Large intestine (tissue), 12 donors: ENCODE measurements at places on chromosomes 12 and 14.
A peak's percentile ranks its signal among the peaks of the same experiment; 100 is the strongest.

DNA sequence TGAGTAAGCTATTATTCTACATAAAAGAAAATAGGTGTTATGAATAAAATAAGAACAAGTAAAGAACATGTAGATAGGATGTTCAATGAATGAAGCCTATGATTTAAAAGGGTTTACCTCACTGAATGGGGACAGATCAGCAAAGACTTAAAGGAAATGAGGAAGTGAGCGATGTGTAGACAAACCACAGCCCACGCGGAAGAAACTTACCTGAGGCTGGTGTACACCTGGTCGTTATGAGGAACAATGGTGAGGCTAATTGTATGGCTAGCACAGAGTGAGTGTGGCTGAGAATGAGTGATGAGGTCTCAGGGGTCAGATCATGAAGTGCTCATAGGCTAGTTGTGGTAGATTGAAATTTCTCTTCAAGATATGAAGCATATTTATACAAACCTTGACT is 221.7 kb downstream of the ALG10B start:
- no peak for DNase-seq

- DNase-seq = no peak
Measured at GRCh38 chr14:93089521-93090269, 26.0 kb downstream of the ITPK1 start.

- no peak for DNase-seq
Measured at GRCh38 chr12:4026020-4026358, 152.8 kb upstream of the PARP11 start.

GRCh38 chr12:42234970-42235369 is 3.1 kb downstream of the YAF2 start:
- DNase-seq = no peak

DNA sequence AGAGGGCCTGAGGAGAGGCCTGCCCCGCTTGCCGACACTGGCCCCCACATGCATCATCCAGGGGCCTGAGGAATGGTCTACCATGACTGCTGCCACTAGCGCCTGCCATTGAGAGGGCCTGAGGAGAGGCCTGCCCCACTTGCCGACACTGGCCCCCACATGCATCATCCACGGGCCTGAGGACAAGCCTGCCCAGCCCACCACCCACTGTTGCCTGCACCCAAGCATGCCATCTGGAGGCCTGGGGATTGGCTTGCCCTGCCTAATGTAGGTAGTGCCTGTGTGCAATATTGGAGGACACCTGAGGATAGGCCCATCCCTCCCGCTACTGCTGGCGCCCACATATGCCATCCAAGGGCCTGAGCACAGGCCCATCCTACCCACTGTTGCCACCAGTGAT is 24.4 kb downstream of the CYP46A1 start:
- DNase-seq = no peak

DNA sequence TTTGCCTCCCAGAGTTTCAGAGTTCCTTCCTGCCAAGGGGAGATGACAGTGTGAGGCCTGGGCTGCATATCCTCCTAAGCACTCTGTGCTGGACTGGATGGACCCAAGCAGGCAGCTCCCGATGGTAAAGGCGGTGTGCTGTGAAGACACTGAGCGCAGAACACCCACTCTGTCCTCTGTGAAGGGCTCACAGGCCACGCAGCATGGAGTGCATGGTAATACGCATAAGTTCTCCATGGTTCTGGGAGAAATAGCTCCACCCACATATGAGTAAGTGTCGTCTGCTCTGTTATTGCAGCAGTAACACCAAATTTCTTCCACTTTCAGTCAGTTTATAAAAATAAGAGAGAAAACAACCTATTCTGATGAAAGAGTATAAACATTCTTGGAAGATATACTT is 55.8 kb downstream of the TMEM30B start:
- DNase-seq = no peak

DNA sequence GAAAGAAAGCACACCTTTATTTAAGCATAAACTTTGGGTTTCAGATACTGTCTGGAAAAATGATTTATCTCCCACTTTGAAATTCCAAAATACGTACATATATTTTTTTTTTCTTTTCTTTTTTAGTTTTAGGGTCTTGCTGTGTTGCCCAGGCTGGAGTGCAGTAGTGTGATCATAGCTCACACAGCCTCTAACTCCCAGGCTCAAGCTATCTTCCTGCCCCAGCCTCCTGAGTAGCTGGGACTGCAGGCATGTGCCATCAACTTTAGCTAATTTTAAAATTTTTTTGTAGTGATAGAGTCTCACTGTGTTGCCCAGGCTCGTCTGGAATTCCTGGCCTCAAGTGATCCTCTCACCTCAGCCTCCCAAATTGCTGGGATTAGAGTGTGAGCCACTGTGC is 45.9 kb upstream of the PAPLN start:
- no peak for DNase-seq

DNA sequence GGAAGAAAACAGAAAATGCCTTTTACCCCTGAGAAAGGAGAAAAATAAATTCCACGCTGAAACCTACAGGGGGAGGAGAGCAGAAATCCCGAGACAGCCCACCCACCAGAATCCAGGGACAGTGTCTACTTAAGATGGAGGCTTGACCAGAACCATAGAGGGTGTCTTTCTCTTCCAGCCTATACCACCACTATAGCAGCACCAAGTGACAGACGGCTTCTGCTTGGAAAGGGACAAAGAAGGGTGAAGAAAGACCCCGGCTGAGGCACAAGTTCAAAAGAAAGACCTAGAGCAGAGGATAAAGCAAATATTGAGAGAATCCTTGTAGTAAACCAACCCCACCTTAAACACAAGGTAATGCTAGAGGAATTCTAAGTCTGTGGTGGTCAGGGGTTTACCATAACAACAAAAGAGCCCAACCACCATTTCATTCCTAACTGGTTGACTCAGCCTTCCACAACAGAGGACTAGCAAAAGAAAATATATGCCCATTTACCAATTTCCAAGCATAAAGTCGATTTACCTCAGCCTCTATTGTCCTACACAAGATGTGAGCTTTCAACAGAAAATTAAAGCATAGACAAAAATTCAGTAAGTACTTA is 105.3 kb upstream of the FOXG1 start:
- no peak for DNase-seq

GRCh38 chr12:102454808-102455760 is 25.3 kb downstream of the IGF1 start:
- no peak for DNase-seq

DNA sequence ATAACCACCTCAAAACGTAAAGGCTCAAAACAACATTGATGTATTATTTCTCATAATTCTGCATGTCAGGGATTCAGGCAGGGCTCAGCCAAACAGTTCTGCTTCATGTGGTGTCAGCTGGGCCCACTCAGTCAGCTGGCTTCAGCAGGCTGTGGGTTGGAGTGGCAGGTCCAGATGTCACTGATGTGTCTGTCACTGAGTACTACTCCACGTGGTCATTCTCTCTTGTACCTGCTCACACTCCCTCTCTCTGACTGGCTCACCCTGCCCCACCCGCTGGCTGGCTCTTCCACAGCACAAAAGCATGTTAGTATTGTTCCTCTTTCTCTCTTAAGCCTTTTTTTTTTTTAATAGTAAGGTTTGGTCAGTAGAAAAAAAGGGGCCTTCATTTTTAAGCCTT is 182.4 kb downstream of the DICER1 start:
- peak; percentile 58 for DNase-seq

DNA sequence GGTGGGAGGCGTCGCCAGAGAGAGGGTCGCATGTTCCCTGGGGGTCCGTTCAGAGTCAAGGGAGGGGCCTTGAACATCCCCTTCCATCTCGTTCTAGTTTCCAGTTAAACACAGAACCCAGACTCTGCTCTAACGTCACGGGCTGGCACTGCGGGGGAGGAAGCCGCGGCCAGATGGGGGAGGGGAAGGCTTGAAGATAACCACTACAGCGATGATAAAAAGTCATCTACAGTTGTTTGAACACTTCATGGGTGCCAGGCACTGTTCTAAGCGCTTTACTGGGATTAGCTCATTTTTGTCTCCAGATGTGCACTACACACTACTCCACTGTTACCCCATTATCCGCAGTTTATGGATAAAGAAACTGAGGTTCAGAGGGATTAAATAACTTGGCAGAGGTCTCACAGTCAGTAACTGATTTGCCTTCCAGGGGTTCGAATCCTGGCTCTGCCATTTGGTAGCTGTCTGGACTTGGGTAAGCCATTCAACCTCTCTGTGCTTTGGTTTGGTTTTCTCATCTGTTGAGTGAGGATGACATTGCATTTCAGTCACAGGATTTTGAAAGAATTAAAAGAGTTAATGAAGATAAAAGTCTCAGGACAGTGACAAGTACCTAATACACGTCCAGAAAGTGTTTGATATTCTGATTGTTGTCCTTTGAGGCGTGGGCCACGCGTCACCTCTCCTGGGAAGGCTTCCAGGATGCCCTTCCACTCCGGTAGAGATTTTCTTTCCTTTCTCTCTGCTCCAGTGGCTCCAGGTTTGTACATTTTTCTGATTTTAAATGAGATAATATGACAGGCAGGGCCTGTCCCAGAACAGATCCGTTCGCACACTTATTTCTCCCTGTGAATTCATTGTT is 798 bp upstream of the RASAL1 start:
- DNase-seq = no peak

- no peak for DNase-seq
Measured at GRCh38 chr14:21405097-21405496, 21.3 kb upstream of the SUPT16H start.

DNA sequence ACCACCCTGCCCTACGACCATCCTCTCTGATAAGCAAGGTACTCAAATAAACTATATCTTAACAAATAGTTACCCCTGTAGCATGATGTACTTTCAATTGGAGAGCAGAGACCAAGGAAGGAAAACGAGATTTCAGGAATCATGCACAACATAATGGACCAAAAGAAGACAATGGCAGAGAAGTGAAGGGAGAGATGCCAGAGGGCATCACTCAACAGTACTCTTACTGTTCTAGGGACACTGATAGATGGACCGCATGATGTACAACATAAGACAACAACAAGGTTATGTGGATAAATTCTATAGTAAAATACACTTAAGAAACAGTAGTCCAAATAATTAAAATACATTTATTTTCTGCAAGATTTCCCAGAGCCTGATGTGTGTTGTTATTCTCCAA is 77.5 kb upstream of the IFNG-AS1 start:
- DNase-seq = no peak

DNA sequence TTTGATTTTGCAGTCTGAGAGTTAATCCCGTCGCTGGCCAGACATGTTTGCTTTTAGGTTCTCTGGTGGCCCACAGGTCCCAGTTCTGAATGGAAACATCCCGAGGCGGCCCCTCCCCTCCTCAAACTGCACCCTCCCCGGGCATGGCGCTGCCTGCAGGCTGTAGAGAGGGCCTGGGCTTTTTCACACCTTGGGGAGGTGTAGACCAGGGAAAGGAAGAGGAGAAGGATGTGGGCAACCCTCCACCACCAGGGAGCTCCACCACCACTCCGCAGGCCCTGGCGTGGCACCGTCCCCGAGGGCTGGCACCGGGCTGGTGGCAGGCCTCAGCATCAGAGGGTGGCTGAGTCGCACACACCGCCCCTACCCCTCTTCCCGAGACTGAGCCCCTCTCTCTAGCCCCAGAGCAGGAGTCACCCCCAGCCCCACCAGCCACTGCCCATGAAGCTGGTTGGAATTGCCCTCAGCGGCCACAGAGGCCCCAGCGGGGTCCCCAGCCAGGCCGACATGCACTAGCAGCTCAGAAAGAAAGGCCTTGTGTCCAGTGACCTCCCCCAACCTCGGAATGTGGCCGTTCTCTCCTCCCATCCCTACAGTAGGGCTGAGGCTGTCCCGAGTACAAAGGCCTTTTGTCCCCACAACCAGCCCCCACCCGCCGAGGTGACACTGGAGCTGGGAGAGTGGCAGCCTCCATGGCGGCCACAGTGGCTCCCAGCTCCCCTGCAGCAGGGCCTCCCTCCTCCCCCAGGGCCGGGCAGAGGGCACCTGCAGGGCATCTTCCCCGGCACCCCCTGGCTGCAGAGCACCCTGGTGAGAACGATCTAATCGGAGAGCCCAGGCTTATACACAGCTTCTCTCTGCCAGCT is 23.5 kb upstream of the INF2 start:
- peak; percentile 63 for DNase-seq

GRCh38 chr12:90013409-90013808 is 304.8 kb upstream of the ATP2B1 start:
- peak; percentile 19 for DNase-seq
